ENCODE measurements at places on chromosomes 1 and 21.

DNA sequence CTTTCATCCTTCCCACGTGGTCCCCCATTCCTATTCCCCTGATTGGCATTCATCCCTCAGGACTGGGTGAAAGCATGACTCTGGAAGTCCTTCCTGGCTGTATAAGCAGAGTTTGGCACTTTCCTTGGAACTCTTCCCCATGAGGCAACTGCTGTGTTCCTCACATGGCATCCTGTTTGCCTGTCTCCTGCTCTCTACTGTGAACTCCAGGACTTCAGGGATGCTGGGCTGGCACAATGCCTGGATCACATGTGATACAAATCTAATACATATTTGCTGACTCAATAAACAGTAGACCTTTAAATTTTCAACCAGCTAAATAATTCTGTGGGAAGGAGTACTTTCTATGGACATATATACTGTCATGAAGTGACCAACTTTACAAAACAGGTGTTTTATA is 46.8 kb upstream of the EDEM3 start:
- DNase-seq = no peak

DNA sequence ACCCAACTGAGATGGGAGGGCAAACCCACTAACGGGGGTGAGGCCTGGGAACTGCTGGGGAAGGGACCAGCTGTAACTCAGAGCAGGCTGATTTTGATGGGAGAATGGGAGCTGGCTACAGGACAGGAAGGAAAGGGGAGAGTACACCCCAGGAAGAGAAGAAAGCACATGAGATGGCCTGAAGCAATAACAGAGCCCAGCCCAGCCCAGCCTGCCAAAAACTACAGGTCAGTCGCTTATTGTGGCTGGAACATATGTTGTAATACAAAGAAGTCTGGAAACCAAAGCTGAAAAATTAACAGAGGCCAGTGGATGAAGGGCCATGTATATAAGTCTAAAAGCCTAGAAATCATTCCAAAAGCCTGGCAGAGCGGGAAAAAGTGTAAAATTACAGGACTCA is 1.6 kb downstream of the ITLN2 start:
- no peak for DNase-seq

DNA sequence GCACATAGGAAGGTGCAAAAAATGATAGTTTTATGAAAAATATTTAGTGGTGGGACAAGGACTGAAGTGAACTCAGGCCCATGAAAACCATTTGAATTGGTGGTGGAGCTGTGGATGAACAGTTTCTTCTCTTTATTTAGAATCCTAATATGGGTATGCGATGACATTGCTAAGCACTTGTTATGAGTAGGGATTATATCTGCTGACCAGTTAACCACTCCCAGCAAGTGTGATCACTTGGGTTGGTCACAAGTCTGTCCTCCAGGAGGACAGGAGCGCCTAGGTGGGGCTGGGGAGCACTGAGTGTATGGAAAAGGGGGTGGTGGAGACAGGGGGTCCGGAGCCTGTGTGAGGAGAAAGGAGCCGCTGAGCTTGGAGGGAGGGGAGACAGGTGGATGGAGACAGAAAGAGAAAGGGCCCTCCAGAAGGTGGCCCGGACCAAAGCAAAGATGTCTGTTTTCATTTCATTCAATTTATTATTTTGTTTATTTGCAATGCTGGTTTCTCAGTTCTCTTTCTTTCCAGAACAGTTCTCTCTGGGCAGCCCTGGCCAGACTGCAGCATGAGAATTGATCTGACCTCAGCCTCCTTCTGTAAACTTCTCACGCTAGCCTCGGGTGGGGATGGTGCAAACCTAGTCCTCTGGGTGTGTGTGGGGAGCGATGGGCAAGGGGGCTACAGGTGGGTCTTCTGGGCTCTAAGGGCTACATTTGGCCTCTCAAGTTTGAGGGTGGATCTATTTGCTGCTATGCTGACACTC is 9.9 kb upstream of the ZSCAN20 start:
- no peak for DNase-seq

- peak; percentile 37 for DNase-seq
Measured at GRCh38 chr1:160863061-160863773, 530 bp upstream of the CD244 start.

- no peak for DNase-seq
Measured at GRCh38 chr1:28428990-28429520, 59.5 kb downstream of the PHACTR4 start.

DNA sequence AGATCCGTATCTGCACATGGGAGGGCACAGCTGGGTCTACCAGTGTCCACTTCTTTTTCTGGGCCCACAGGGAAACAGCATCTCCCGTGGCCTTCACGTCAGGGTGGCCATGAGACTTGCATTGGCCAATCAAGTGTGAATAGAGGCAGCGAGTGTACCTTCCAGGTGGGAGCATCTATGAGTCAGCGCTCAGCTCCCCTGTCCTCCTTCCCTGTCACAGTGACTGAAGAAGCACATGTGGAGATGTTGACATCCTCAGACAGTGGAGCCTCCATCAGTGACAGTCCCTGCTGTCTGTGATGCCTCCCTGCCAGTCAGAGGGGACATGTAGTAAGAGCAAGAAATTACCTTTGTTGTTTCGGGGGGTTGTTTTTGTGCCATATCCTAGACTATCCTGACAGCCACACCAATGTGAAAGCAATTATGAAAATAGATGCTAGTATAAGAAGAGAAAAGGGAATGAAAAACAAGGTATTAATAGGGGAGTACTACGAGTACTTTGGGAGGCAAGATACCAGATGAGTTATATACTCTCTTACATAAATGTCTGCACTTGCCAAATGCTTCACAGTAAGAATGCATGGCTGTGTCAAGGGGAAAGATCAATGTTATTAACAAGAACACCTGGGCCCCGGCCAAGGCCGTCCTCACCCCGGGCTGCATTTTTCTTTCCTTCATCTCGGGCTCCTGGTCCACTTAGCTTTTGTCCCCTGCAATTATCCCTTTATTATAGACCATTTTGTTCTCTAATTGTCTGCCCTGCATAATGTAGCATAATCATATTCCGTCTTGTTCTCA is 86.0 kb downstream of the MATN1 start:
- no peak for DNase-seq

GRCh38 chr1:67761091-67761490 is 72.2 kb downstream of the GNG12 start:
- no peak for DNase-seq

GRCh38 chr1:2270260-2271100 is 42.4 kb downstream of the SKI start:
- no peak for DNase-seq

GRCh38 chr1:168572633-168573032 is 3.8 kb upstream of the XCL1 start:
- DNase-seq = no peak

DNA sequence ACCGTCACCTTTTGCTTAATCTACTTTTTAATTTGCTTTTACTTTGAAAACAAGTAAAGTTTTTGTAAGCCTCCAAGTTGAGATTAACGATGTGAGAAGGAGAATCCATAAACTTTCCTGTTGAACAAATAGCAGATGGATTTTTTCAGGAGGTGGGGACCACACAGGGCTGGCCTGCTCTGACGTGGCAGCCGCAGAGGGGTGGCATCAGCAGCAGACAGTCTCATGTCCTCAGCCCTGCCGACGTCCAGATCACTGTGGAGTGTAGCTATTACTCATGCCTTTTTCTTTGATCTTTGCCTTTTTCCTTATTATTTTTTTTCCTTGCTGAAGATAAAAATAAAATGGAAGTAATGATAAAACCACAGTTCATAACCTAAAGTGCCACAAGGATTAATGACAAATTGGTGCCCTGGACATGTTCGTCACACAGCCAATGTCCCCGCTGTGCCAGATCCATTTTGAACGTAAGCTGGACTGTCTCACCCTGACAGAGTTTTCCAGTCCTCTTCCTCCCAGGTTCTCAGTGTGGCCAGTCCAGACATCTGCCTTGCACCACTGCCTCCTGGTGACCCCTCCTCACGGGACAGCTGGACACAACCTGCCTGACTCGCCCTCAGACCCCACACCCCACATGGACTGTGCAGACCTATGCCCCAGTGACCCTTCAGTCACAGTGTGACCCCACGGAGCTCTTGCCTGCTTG is 15.4 kb upstream of the ZBTB21 start:
- DNase-seq = no peak

Data from suppressor macrophage treated with lipopolysaccharide for 4 hours (primary cell).